ENCODE measurements at places on chromosomes 12 and 14. TPM values are rescaled to one million over a fixed set of nuclear protein-coding genes. Genes with fewer than 3 reads are reported as not detected.

DNA sequence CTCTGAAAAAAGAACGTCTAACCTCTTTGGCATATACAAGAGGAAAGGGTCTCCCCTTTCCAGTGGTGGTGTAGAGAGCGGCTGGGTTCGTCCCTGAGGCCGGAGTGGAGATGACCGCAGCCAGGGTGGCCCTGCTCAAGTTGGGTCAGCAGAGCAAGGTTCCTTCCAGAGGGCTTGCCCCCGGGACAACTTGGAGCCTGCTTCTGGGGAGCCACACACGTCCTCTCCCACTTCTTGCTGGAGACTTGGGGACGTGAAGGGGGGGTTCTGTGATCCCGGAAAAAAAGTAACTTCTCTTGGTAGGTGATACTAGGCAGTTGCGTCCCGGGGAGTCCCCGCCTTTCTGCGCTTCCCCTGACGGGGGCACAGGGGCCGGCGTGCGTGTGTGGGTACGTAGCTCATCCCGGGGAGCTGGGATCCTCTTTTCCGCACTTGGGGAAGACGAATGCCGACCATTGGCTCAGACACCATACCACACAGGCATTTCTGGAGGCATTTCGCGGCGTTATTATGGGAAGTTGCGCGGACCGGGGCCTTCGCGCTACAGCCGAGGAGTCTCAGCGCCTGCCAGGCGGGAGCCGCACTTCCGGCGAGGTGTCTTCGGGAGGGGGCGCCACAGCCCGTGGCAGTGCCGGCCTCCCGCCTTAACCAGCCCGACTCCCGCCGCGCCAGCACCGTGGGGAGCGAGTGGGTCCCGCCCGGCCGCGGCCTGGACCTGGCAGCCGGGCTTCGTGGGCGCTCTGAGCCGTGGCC is 14.8 kb upstream of the PAX9 start:
- DNase-seq = no peak

GRCh38 chr12:54558311-54558710 is 8.9 kb downstream of the PDE1B start:
- no peak for DNase-seq

Gene CELA1
- not detected for total RNA-seq

DNA sequence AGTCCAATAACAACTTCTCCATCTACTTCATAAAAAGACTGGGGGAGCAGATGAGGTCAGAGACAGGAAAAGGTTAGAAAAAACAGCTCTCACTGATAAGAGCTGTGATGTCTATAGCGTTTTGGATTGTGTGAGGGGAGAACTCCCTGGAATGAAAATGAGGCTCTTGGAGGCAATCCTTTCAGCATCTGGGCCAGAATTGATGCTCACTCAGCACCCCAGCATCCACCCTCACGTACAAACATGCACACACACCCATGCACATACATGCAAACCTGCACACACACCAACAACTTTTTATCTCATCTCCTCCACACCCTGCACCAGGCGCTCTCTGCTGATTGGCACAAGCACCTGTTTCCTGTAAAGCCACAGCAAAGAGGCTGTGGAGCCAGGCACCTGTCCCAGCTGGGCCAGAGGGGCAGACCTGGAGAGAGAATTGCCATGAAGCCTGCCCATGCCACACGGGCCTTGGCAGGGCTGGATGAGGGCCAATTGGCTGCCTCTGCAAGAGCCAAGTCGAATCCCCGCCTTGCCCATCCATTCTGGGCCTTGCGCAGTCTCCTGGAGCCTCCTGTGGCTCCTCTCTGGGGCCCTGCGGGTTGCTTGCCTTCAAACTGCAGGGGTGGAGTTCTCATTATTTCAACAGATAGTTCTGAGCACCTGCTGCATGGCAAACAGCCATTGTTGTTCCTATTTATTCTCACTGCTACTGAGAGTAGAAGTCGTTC is 53.1 kb downstream of the SYNE3 start:
- peak; percentile 24 for DNase-seq

DNA sequence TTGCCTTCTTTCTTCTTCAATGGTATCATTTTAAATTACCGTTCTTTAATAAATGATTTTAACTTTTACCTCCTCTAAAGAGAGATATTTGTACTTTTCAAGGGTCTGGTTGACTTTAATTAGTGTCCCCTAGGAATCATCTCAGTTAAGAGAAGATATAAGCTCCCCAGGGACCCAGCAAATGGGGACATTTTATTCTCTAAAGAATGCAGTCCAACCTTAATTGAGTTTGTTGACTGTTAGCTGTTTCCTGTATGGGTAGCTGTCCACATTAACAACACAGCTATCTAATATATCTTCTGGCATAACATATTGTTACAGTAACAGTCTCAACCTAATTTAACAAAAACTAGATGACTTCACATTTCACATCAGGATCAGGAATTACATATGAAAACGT is 241.6 kb upstream of the NPAS3 start:
- no peak for DNase-seq

Gene PLD4
- total RNA-seq = 16.7 TPM

DNA sequence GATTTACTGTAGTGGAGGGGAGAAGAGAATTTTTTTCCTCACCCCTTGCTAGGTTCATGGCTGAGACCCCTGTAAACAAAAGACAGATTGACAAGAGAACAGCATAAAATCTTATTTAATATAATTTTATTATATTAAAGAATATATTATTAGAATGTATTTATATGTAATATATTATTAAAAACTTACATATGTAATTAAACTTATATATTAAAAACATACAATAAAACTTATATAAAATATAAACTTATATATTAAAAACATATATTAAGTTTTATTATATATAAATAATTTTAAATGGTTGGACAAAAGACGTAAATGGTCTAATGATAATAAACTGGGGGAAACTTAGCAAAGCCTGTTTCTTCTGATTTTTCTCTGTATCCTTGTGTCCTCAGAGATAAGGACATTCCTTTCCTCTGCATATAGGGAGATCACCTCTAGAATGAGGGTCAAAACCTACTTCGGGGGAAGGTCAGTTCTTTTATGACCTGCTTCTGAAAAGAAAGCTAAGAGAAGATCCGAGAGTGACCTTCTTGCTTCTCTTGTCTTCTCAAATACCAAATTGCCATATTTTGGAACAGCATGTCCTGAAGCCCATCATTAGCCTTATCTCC is 8.9 kb upstream of the PPM1H start:
- no peak for DNase-seq

- no peak for DNase-seq
Observed at GRCh38 chr12:14959916-14960496, 1.4 kb downstream of the ARHGDIB start.

GRCh38 chr14:100022772-100023451 is 42.3 kb upstream of the EVL start:
- no peak for DNase-seq

- no peak for DNase-seq
Observed at GRCh38 chr12:22722081-22722480, 97.1 kb downstream of the ETNK1 start.

Measured in mucosa of gallbladder (tissue), 1 donor.